ENCODE measurements at places on chromosomes 6 and 20.

GRCh38 chr6:44387346-44388134, at the start of gene CDC5L:
CDC5L (plus strand) TSS chr6:44387706; CDS start chr6:44387824, 118 bp downstream.
- DNase-seq = peak; percentile 96

DNA sequence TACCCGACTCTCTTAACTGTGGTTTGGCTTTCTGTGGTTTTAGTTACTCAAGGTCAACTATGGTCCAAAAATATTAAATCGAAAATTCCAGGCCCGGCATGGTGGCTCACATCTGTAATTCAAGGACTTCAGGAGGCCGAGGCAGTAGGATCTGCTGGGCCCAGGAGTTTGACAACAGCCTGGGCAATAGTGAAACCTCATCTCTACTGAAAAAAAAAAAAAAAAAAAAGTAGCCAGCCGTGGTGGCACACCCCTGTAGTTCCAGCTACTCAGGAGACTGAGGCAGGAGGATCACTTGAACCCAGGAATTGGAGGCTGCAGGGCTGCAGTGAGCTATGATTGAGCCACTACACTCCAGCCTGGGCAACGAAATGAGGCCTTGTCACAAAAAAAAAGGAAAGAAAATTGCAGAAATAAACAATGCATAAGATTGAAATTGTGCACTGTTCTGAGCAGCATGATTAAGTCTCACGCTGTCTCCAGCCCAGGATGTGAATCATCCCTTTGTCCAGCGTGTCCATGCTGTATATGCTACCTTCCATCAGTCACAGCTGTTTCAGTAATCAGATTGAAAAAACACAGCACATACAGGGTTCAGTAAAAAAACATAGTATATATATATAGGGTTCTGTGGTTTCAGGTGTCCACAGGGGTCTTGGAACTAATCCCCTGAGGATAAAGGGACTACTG, 40.7 kb downstream of the RGS17 start:
- no peak for DNase-seq

- DNase-seq = no peak
These were observed 20.2 kb downstream of the MMP24 start for GRCh38 chr20:35246723-35247122.

DNA sequence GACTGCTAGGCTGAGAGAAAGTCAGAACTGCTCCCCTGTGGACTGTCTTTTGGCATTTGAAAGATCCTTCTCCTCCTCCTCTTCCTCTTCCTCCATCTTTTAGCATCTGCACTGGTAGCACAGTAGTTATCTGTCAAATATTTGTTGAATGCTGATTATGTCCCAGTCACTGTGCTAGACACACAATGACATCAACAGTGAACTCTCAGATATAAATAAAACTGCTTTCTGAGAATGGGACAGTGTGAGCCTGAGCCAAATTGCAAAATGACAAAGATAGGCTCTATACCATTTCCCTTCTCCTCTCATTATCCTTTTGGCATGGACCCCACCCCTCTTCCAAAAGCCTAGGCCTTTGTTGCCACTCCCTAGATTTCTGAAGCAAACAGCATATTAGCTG, 27.9 kb upstream of the LRRC1 start:
- no peak for DNase-seq

DNA sequence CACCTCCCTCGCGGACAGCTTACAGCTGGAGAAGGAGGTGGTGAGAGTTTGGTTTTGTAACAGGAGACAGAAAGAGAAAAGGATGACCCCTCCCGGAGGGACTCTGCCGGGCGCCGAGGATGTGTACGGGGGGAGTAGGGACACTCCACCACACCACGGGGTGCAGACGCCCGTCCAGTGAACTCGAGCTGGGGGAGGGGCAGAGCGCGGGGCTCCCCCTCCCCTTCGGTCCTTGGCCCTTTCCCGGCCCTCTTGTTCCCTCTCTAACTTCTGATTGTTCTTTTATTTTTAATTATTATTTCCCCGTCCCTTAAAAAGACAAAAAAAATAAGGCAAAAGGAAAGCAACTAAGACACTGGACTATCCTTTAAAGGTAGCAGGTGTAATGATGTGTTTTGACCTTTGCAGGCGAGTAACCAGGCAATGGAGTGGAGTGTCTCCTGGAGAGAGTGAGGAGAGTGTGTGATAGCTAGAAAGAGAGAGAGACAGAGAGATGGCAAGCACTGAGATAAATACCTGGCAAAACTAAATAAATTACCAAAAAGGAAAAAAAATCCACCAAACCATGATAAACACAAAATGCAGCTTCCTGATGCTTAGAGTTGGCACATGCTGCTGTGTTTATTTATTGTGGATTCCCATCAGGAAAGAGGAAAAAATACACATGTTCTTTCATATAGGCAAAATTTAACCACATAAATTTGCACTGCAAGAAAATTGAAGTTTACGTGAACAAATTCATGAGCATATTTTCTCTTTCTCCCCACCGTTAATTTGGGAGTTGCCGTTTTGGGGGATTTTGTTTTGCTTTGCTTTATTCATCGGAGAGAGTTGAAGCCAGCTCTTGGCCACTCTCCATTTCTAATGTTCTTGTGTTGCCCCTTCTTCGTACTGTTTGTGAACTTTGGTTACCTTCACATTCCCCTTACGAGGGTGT, 1.9 kb downstream of the POU3F2 start:
- DNase-seq = no peak

All from neuronal stem cell (in vitro differentiated cells).